Colonic mucosa (tissue), 4 donors: ENCODE measurements at places on chromosomes 12 and 14. TPM values are rescaled to one million over a fixed set of nuclear protein-coding genes. Genes with fewer than 3 reads are reported as not detected.

- DNase-seq = no peak
These were observed 1.1 kb upstream of the TM9SF1 start for GRCh38 chr14:24196071-24197055.

Gene CCDC197
- not detected for total RNA-seq

- no peak for DNase-seq
These were observed 276.1 kb downstream of the SYT1 start for GRCh38 chr12:79140711-79141110.

- no peak for DNase-seq
These were observed 143.9 kb upstream of the DIO3 start for GRCh38 chr14:101417434-101417833.

GRCh38 chr14:65286443-65286842 lies 126.1 kb upstream of the FUT8 start:
- DNase-seq = no peak

GRCh38 chr12:121252712-121253345 lies 42.9 kb downstream of the P2RX4 start:
- DNase-seq = no peak

DNA sequence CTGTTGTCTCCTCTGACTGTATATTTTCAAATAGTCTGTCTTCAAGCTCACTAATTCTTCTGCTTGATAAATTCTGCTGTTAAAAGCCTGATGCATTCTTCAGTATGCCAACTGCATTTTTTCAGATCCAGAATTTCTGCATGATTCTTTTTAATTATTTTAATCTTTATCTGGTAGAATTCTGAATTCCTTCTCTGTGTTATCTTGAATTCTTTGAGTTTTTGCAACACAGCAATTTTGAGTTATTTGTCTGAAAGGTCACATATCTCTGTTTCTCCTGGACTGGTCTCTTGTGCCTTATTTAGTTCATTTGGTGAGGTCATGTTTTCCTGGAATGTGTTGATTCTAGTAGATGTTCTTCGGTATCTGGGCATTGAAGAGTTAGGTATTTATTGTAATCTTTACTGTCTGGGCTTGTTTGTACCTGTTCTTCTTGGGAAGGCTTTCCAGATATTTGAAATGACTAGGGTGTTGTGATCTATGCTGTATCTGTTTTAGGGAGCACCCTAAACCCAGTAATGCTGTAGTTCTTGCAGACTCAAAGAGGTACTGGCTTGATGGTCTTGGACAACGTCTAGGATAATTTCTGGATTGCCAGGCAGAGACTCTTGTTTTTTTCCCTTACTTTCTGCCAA lies 193.8 kb upstream of the NPAS3 start:
- no peak for DNase-seq

GRCh38 chr14:61876362-61877034 lies 114.3 kb downstream of the SNAPC1 start:
- DNase-seq = no peak

DNA sequence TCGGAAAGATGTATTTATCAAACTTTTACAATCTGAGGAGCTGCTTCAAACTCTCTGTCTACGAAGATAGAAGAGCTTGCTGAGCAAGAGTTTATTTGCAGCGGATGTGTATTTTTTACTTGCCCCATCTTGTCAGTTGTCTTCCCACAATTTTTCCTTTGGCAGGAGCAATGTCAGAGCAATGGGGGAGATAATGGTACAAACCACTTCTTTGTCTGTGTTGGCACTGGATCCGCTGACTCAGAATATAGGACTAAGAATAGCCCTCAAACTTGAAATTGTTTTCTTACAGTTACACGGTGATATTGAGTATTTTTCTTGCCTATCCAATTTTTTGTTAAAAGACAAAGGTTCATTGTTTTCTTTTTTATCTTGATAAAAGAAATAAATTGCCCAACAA lies 27.6 kb downstream of the HELB start:
- no peak for DNase-seq

DNA sequence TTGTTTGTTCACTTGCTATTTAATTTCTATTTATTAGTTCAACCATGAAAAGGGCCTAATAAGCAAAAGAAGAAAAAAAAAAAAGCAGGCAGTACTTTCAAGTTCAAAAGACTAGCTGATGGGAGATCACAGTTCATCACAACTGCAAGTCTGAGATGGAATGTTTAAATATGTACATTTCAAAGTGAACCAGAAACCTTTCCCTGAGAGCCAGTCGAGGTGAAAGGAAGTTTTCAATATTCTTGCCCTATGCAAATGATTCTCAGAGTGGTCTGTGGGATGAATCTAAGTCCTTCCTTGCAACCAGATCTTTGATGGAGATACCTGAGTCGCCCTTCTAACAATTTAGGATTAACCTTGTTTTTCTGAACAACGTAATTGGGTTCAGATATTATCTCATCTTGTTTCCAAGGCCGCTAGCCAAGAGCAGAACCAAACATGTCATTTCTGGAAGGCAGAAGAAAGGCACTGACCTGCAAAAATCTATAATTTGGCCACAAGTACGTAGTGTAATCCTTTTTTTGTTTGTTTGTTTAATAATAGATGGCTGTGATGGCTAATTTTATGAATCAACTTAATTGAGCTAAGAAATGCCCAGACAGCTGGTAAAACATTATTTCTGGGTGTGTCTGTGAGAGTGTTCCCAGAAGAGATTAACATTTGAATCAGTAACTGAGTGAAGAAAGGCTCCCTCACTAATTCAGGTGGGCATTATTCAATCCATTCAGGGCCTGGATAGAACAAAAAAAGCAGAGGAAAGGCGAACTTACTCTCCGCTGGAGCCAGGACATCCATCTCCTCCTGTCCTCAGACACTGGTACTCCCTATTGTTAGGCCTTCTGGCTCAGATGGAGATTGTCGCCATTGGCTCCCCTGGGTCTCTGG lies 171.1 kb upstream of the TMPO start:
- no peak for DNase-seq

Gene STON2
- total RNA-seq = 12.7 TPM

GRCh38 chr12:24025153-24025798 lies 75.8 kb upstream of the SOX5 start:
- DNase-seq = no peak

GRCh38 chr12:88453323-88453722 lies 126.9 kb downstream of the KITLG start:
- no peak for DNase-seq

GRCh38 chr14:94374749-94375260 lies 13.6 kb downstream of the SERPINA1 start:
- no peak for DNase-seq

GRCh38 chr14:35042632-35043031 lies 3.4 kb upstream of the FAM177A1 start:
- DNase-seq = no peak

GRCh38 chr12:40970320-40970907 lies 217.7 kb upstream of the PDZRN4 start:
- DNase-seq = no peak

Gene SERPINA6
- 5.7 TPM for total RNA-seq
